ENCODE measurements at places on chromosomes 1 and 21.
A peak's percentile ranks its signal among the peaks of the same experiment; 100 is the strongest.

DNA sequence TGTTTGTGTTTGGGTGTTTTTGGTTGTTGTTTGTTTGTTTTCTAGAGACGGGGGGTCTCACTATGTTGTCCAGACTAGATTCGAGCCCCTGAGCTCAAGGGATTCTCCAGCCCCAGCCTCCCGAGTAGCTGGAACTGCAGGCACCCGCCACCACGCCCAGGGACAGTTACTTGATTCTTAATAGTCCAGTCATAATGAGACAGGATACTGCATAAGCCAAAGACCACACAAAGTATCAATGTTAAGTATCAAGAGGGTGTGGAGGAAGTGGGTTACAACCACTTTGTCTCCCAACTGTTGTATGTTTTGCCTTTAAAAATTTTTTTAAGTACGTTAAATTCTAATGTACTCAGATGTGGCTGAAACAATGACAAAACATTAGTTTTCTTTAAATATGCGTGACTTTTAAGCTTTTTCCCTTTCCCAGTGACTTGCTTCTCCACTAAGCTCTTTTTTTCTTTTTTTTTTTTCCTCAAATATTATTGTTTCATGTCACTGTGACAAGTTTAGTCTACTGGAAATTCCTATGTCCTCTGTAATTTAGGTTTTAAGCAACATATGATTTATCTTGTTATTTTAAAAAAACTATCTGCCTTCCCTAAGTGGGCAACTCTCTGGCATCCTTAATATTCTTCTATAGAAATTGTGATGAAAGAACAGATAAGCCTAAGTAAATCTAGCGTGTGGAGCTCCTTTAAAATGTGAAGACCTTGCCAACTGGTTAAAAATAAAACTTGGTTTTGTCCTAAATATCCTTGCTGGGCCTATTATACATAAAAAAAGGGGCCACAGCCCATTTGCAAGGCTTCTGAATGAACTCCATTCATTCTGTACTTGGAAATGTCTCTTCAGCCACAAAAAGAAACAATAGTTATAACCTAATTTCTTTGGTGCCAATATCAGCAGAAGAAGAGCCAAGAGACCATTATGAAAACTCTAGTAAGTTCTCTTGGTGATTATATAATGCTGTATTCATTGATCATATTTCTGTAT is 56.2 kb upstream of the DPH5 start:
- no peak for DNase-seq

DNA sequence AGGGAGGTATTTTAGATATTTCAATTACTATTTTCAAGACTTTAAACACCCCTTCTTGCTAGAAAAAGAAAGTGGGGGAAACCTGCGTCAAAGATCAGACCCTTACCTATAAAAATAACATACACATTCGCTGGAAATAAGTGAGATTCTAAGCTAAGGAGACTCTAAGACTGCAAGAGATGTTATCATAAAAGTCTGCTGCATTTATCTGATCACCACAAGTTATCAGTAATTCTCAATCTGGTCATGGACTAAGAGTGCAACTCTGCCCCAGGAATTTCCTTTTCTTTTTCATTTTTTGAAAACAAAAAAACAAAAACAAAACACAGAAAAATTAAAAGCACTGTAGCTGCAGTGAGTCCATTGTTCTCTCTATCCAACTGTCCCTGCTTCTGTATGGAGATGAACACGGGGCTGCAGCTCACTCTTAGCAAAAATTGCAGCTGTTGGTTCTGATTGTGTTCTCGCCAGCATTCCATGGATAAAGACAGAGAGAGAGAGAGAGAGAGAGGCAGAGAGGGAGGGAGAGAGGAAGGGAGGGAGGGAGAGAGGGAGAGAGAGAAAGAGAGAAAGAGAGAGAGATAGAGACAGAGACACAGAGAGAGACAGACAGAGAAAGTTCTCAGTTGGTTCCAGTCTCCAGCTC is 14.1 kb downstream of the XKR8 start:
- no peak for DNase-seq

DNA sequence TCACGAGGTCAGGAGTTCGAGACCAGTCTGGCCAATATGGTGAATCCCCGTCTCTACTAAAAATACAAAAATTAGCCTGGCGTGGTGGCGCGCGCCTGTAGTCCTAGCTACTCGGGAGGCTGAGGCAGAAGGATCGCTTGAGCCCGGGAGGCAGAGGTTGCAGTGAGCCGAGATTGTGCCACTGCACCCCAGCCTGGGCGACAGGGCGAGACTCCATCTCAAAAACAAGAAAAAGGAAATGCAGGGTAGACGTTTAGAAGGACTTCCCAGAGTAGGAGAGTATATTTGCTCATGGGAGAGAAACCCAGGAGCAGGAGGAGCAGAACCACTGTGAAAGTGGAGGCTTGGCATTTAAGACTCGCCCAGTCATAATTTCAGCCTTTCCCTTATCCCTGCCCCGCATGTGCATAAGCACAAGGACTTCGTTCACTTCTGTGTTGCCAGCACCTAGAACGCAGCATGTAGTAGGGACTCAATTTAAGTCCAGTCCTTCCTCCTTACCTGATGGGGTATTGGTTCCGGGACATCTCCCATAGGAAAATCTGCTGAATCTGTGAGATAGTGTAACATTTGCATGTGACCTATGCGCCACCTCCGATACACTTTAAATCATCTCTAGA is 5.2 kb upstream of the MEF2D start:
- no peak for DNase-seq

- no peak for DNase-seq
These were observed 11.8 kb upstream of the ALG14 start for GRCh38 chr1:95084317-95085176.

GRCh38 chr1:25738499-25738898 is 61.5 kb upstream of the SELENON start:
- DNase-seq: no peak

- peak; percentile 56 for DNase-seq
These were observed 64.5 kb downstream of the BCAR3 start for GRCh38 chr1:93616996-93617669.

DNA sequence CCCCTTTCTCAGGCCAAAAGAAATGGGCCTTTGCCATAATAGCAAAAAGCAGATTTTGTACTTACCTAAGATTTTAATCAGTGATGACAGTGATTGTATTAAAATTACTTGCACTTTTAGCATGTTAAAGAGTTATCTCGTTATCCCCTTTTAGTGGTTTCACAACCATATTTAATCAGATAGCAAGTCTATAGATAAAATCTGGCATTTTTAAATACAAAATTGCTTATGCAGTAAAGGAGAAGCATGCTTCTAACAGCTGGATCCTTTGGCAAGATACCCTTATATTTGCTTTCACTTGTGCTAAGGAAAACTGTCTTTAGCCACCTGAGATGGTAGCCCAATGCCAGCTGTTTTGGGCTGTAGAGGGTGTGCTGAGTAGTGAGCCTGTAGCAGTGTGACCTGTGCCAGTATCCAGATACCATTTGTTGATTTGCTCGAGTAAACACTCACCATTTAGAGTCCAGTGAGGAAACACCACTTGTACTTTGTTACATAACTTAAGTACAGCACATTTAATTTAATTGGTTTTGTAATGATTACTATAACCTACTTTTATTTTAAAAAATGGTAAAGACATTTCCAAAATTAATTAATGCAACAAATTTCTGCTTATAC is 314.4 kb upstream of the ZP4 start:
- DNase-seq: no peak

GRCh38 chr1:18907021-18907916 is 4.9 kb upstream of the ALDH4A1 start:
- DNase-seq: peak; percentile 73
